Urinary bladder (tissue), 4 donors: ENCODE measurements at places on chromosomes 7 and 10. TPM values are rescaled to one million over a fixed set of nuclear protein-coding genes. Genes with fewer than 3 reads are reported as not detected.

RBP3 gene
- not detected for polyA plus RNA-seq

PON1 gene
- 0.13 TPM for polyA plus RNA-seq

DGKI gene
- polyA plus RNA-seq: 1.8 TPM

CACNB2 gene
- 16.7 TPM for polyA plus RNA-seq

VPS37D gene
- polyA plus RNA-seq: 4.7 TPM

HGF gene
- polyA plus RNA-seq: 12.3 TPM

LLCFC1 gene
- not detected for polyA plus RNA-seq

NEUROD6 gene
- not detected for polyA plus RNA-seq

ZNF727 gene
- polyA plus RNA-seq: 0.16 TPM

OR2A42 gene
- polyA plus RNA-seq: 0.04 TPM

FAM180A gene
- polyA plus RNA-seq: 2.9 TPM

EGFR gene
- polyA plus RNA-seq: 16.4 TPM

CPA1 gene
- polyA plus RNA-seq: 0.71 TPM

BICC1 gene
- 5.7 TPM for polyA plus RNA-seq

RINT1 gene
- polyA plus RNA-seq: 7.6 TPM

SH2B2 gene
- polyA plus RNA-seq: 5.3 TPM

GARS1 gene
- polyA plus RNA-seq: 51.5 TPM

DNAJB12 gene
- 26.7 TPM for polyA plus RNA-seq
